ENCODE measurements at places on chromosomes 11 and 22.
A peak's percentile ranks its signal among the peaks of the same experiment; 100 is the strongest.

DNA sequence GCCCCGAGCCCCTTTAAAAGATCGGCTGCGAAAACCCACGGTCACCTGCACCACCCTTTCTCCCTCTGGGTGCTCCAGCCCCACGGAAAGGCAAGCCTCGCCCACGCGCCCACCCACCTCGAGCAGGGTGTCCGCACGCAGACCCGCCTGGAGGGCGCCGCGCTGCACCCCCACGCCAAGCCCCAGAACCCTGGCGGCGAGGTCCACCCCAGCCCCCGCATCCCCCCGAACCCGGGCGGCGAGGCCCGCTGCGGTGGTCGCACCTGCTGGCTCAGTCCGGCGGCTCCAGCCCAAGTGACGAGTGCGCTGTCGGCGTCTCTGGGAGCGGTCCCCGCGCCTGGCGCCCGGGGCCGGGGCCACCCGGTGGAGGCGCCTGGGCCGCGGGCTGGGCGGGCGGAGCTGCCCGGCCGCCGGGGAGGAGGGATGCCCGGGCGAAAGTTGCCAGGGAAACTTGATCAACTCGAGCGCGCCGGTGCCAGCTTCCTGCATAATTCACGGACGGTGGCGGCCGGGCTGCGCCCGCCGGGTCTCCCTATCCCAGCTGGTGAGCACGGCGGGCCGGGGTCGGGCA is 1.1 kb downstream of the SHANK2 start:
- DNase-seq, result peak; percentile 21

DNA sequence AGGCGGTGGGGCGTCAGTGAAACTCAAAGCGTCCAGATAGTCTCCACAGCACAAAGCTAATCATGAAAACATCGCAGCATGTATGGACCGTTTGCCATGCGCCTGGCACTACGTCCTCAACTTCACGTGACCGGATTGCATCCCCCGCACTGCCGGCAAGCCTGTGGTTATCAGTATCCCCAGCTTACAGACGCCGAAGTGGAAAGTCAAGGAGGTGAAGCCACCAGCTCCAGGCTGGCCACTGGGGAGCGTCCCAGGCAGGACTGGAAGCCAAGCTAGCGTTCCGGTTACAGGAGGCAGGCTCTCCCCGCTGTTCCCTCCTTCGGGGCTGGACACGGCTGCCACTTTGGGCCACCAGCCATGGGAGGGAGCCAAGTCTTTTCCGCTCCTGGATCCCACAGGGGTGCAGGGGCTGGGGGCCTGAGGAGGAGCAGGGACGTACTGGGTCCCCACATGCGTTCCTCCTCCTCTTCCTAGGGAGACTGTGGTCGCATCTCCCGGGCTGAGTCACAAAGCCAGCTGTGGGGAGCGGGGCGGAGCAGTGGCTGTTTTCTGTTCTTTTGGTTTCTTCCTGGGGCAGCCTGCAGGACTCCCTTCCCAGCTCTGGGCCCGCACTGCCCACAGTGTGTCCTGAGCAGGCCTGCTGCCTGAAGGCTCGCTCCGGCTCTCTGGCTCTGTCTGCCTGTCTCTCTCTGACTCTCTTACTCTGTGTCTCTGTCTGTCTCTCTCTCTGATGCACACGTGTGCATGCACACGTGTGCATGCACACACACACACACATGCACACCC is 4.3 kb upstream of the OSBPL5 start:
- peak; percentile 63 for DNase-seq

DNA sequence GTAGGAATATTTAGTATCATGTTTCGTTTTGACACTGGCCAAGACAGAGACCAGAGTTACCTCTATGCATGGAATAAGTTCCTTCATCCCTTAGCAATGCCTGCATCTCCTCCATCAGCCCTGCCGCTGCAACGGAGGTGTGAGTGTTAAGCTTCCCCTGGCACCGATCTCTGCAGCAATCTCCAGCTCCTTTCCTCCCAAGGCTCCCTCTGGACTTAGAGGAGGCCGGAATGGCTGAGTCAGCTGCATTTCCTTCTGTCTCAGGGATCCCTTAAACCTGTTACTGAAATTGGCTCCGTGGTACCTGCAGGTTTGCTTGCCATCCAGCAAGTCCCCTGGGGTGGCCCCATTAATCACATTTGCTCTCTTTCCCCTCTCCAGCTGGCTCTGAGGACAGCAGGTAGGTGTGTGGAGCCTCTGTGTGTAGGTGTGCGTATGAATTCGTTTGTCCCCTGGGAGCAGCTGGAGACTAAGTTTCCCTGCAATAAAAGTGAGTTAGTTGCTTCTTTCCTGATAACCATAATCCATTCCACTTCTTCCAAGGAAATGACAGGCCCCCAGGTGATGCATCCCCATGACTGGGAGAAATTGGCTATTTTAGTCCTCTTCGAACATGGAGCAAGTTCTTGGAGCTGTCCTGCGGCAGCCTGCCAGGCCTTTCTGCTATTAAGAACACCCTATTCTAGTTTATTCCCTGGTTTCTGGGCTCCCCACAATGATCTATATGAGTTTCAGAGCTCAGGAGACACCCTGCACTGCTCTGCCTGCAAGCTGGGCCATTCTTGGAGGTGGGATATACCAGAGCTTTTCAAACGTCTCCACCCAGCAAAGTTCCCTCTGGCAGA is 457.2 kb upstream of the CADM1 start:
- no peak for DNase-seq

GRCh38 chr11:79313530-79313913 is 127.3 kb downstream of the TENM4 start:
- DNase-seq, result no peak

DNA sequence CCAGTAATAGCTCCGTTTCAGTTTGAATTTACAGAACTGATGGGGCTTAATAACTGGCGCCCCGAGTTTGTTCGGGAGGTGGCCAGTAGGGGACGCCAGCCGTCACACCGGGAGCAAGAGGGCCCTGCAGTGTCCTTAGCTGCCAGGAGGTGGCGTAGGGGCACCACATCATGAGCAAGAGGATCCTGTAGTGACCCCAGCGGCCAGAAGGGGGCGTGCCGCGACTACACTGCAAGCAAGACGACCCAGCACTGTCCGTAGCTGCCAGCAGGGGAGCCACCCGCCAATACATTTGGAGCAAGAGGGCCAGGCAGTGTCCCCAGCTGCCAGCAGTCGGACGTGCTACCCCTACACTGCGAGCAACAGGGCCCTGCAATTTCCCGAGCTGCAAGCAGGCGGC is 663.7 kb upstream of the B3GAT1 start:
- DNase-seq, result no peak

DNA sequence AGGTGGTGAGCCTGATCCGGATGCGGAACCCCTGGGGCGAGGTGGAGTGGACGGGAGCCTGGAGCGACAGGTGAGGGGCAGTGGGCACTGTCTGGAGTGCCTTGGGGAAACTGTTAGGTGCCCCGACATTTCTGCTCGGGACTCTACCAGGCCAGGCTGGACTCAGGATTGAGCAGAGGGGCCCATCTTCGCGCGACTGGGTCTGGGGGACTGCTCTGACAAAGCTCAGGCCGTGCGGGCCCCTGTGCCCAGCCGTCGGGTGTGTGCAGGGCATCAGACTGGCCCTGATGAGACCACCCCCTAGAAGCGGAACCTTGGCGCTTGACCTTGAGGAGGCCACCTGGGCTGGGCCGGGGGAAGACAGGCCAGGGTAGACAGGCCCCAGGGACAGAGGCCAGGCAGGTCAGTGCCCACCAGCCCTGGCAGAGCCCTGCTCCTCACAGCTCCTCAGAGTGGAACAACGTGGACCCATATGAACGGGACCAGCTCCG is 6.3 kb downstream of the CAPN1 start:
- no peak for DNase-seq

DNA sequence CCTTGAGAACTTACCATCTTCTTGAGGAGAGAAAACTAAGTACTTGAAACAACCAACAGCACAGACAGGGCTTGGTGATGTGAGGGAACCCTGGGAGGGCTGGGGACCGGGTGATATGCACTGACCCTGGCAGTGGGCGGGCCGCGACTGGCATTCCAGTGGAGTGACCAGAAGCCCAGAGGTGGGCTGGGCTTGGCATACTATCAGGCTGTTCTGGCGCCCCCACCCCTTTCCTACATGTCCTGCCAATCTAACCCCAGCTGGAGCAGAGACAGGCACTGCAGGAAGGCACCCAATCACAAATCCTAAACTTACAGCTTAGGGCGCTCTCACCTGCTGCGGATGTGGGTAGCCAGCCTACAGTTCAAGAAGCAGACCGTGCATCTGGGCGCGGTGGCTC is 54.0 kb upstream of the GCAT start:
- peak; percentile 53 for DNase-seq

- DNase-seq, result peak; percentile 52
Measured at GRCh38 chr22:32574958-32575910, 100.6 kb downstream of the FBXO7 start.

- no peak for DNase-seq
Measured at GRCh38 chr11:38937709-38938108, 2339.7 kb upstream of the RAG2 start.

DNA sequence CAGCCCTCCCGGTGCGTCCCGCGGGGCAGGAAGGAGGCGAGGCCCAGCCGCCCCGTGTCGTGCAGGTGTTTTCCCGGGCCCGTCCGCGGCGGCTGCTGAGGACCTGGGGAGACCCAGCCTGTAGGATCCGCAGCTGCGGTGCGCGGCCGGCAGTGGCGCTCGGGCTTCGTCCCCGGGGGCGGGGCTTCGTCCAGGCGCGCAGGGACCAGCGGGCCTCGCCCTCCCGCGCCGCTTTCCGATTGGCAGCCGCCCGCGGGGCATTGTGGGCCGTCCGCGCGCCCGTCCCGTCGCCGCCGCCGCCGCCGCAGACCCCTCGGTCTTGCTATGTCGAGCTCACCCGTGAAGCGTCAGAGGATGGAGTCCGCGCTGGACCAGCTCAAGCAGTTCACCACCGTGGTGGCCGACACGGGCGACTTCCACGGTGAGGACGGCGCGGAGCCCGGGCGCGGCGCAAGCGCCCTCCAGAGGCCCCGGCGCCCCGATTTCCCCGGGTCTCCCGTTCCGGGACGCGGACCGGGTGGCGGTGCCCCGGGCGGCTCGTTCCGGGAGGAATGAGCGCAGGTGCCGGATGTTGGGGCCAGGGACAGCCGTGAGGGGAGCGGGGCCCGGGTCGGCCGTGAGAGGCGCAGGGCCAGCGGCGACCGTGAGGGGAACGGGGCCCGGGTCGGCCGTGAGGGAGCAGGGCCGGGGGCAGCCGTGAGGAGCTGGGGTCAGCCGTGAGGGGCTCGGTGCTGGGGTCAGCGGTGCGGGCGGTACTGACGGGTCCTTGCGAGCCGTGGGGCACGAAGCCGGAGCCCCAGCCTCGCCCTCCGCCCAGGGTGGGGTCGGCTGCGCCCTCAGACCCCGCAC is at the start of gene TALDO1:
TALDO1 (plus strand) TSS at position 307 of the 849 bp plus-strand sequence; CDS start at position 325, 18 bp downstream.
- DNase-seq, result peak; percentile 84

- DNase-seq, result no peak
Measured at GRCh38 chr22:42901790-42902508, 44.9 kb upstream of the ARFGAP3 start.

- DNase-seq, result no peak
Measured at GRCh38 chr22:31227186-31227585, 15.1 kb downstream of the LIMK2 start.

DNA sequence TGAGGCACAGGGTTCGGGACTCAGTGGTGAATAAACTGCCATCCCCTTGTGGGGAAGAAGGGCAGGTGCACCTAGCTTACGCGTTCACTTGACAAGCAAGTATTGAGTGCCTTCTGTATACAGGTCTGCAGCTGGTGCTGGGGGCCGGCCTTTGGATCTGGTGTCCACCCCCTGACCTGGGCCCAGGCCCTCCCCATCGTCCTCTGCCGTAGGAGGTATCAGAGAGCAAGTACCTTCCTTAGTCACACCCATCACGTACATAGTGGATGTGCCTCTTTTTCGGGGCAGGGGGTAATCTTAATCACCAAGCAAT is 53.3 kb downstream of the SMIM38 start:
- no peak for DNase-seq

DNA sequence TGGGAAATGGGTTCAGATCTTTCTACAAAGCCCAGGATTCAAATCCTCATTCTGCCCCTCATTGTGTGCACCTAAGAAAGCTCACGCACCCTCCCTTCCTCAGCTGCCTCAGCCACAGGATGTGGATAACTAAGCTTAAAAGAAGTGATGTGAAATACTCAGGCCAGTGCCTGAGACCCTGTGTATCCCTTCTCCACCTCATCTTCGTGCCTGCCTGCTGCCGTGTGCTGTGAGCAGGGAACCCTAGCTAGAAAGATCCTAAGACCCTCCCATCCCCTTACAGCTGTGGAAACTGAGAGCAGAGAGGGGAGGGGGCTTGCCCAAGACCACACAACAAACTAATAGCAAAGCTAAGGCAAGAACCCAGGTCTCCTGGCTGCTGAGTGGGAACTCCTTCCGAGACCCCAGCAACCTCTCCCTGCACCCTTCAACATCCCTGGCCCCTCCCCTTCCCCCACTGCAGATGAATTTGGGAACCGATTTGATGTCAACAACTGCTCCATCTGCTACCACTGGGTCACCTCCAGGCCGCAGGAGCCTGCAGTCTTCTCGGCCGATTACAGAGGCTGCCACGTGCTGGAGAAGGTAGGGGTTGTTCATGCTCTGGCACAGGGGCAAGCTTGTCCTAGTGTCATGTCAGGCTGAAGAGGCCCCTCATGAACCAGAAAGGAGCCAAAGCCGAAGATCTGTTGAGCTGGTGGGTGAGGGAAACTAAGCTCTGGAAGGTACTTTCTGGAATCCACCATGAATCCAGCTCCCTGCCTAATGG is 1.5 kb downstream of the ZP1 start:
- DNase-seq, result no peak

DNA sequence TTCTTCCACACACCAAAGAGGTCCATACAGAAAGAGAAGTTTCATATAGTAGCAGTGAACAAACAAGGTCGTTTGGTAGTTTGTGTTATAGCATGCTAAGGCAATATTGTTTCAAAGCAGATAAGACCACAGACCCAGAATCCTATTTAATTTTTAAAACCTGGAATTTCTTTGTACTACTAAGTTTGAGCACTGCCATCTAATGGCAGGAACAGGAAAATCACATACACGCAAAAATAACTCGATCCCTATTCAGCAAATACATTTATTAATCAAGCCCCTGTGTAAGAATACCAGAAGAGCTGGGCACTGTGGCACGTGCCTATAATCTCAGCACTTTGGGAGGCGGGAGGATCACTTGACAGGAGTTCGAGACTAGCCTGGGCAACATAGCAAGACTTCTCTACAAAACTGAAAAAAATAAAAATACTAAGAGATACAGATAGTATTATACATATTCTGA is 2.9 kb upstream of the BTBD10 start:
- DNase-seq, result peak; percentile 33

- peak; percentile 69 for DNase-seq
Measured at GRCh38 chr22:36073476-36073875, 44.9 kb upstream of the RBFOX2 start.

GRCh38 chr11:7673724-7674434 is 579 bp upstream of the CYB5R2 start:
- peak; percentile 9 for DNase-seq
